ENCODE measurements at places on chromosomes 16 and 17. TPM values are rescaled to one million over a fixed set of nuclear protein-coding genes. Genes with fewer than 3 reads are reported as not detected.

ABCC11 gene
- 0.52 TPM for total RNA-seq

SYCE1L gene
- total RNA-seq = 1.0 TPM

MBTD1 gene
- total RNA-seq = 16.9 TPM

HLF gene
- total RNA-seq = 4.9 TPM

VAMP2 gene
- total RNA-seq = 16.3 TPM

MILR1 gene
- not detected for total RNA-seq

C17orf107 gene
- 11.9 TPM for total RNA-seq

ZNF174 gene
- total RNA-seq = 4.9 TPM

ITGB3 gene
- total RNA-seq = 2.0 TPM

DNA sequence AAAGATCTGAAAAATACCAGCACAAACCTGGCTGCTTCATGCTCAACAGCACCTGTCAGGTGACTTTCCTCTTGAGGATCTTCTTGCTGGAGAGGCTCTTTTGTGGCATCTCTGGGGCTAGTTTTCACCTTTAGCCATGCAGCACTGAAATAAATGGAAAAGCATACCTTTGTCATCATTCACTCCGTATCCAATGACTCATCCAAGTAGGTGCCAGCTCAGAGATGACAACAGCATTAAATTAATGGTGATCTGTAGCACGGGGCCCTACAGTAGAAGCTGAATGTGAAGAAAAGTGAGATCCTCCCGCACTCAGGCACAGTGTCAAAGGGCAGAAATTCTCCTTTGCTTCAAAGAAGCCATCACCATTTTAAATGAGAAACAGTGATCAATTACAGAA, 32.2 kb downstream of the KIAA0753 start:
- peaks cover 20% of the 10 kb centered on the region for H3K36me3 ChIP-seq
- DNase-seq = no peak
- no peak overlapping the region for H3K27ac ChIP-seq
- H3K27me3 ChIP-seq = no peaks in the 10 kb centered on the region

DNA sequence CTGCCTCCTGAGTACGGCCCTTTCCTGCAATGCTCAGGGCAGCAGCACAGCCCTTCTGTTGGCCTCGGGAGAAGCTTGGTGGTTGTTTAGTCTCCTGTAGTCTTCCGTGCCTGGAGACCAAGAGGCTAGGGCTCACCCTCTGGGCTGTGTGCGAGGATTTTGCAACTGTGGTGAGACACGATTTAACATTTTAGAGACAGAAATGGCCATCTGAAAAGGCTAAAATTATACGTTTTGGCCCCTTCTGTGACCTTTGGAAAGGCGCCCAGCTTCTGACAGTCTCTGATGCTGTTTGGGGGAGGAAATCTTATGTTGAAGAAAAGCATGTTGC, 33.1 kb downstream of the FOXL1 start:
- DNase-seq = peak; percentile 6
- no peaks in the 10 kb centered on the region for H3K4me1 ChIP-seq
- no peak overlapping the region for H3K4me3 ChIP-seq
- H3K27me3 ChIP-seq = no peaks in the 10 kb centered on the region
- no peaks in the 10 kb centered on the region for H3K36me3 ChIP-seq
- H3K27ac ChIP-seq = no peak overlapping the region

- H3K4me3 ChIP-seq = peak overlapping the region; percentile 11
- peak; percentile 95 for DNase-seq
- H3K4me1 ChIP-seq = peaks cover 6% of the 10 kb centered on the region
- H3K27me3 ChIP-seq = no peaks in the 10 kb centered on the region
Measured at GRCh38 chr17:16584273-16584995, 15.4 kb upstream of the ZNF287 start.

DNA sequence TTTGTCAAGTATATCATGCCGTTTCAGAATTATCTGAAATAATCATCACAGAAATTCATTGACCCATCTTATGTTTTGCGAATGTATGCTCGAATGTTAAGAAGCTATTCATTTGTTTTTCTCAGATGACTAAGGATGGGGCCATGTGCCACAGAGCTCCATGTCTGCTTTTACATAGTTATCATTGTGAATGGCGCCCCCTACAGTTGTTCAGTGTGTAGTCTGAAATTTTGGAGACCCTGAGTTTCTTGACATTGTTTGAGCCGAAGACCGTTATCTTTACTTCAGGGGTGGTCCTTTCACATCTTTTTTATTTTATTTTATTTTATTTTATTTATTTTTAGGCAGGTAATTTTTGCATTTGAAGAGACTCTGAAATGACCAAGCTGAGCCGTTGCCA, 972.0 kb upstream of the RBFOX1 start:
- no peak overlapping the region for H3K4me3 ChIP-seq
- no peak for DNase-seq
- no peaks in the 10 kb centered on the region for H3K36me3 ChIP-seq
- no peaks in the 10 kb centered on the region for H3K27me3 ChIP-seq

DNA sequence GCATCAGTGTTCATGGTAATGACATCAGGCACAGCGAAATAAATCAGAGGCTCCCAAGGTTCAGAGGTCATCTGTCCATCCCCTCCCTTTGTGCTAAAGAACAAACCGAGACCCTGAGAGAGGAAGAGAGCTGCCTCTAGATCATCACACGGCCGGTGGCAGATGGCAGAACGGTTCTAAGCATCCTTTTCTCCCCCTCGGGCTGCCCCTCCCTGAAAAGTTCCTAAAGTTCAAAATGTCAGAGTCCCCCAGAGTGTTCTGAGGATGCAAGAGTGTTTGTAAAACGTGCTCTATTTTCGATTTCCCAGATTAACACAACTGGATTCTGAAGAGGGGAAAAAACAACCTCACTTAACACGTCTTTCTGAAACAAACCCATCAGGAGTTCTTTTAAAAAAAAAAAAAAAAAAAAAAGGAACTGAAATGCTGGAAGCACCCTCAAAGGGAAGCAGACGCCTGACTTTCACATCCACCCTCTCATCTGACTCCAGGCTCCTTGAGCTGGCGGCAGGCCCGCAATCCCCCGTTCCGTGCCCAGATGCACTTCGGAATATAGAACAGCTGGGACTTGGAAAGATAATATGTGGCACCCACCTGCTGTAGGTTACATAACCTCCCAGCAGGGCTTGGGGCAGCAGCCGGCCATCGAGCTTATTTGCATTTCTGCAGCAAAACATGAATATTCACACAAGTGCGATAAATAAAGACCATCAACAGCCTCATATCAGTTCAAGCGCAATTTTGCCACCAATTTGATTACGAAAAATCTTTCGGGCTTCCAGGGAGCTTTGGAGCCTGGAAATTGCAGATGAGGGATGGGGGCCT, 115.5 kb upstream of the SMURF2 start:
- H3K36me3 ChIP-seq = no peaks in the 10 kb centered on the region
- H3K4me1 ChIP-seq = peaks cover 63% of the 10 kb centered on the region
- no peaks in the 10 kb centered on the region for H3K27me3 ChIP-seq
- H3K4me3 ChIP-seq = no peak overlapping the region
- peak; percentile 63 for DNase-seq
- H3K27ac ChIP-seq = no peak overlapping the region

DNA sequence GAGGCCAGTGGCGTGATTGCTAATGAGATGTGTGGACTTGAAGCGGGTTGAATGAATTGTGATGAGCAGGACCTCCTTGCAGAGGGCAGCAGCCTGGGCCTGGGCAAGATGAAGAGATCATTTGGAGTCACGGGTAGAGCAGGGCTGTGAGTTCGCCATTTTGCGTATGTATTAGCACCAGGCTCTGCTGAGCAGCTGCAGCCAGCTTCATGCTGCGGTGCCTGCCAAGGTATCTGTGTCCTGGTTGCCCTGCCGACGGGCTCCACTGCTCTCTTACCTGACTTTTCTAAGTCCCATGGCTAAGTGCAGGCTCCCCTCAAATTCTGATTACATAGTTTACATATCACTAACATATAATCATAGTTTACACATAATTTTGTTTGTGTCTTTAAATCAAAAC, 295.7 kb downstream of the SNX29 start:
- H3K27ac ChIP-seq = no peak overlapping the region
- DNase-seq = no peak
- H3K27me3 ChIP-seq = no peaks in the 10 kb centered on the region
- no peaks in the 10 kb centered on the region for H3K4me1 ChIP-seq

GRCh38 chr16:48850097-48850770, 240.3 kb upstream of the N4BP1 start:
- DNase-seq = no peak
- no peaks in the 10 kb centered on the region for H3K4me1 ChIP-seq
- H3K36me3 ChIP-seq = no peaks in the 10 kb centered on the region
- H3K27me3 ChIP-seq = no peaks in the 10 kb centered on the region

- H3K27ac ChIP-seq = no peak overlapping the region
- DNase-seq = peak; percentile 80
- H3K4me3 ChIP-seq = no peak overlapping the region
- no peaks in the 10 kb centered on the region for H3K36me3 ChIP-seq
- no peaks in the 10 kb centered on the region for H3K4me1 ChIP-seq
Measured at GRCh38 chr17:38550661-38551060, 55.1 kb downstream of the SRCIN1 start.

DNA sequence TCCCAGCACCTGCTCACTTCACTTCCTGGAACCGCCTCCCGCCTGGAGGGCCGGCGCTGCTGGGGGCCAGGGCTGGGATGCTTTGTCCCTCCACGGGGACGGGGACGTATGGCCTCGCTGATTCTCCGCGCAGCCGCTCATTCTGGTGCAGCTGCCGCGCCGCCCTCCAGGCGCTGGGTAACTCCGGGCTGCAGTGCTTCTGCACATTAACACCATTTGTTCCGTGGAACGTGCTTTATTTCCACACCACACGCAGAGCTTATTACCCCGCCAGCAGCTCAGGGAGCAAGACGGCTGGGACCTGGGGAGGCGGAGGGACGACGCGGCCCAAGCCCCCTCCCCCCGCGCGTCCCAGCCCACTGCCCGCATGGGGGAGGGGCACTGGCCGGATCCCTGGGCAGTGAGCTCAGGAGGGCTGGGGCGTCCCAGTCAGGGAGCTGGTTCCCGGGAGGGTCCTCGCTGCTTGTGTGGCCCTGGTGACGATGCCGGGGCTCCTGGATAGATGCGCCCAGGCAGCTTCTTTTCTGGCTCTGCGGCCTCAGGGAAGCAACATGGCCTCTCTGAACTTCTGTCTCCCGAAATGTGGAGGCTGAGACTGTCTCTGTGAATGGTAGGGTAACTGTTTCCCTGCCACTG, 45.4 kb upstream of the ACSF3 start:
- DNase-seq = no peak
- no peaks in the 10 kb centered on the region for H3K36me3 ChIP-seq
- H3K4me1 ChIP-seq = no peaks in the 10 kb centered on the region
- peaks cover 6% of the 10 kb centered on the region for H3K27me3 ChIP-seq
- H3K4me3 ChIP-seq = no peak overlapping the region

DNA sequence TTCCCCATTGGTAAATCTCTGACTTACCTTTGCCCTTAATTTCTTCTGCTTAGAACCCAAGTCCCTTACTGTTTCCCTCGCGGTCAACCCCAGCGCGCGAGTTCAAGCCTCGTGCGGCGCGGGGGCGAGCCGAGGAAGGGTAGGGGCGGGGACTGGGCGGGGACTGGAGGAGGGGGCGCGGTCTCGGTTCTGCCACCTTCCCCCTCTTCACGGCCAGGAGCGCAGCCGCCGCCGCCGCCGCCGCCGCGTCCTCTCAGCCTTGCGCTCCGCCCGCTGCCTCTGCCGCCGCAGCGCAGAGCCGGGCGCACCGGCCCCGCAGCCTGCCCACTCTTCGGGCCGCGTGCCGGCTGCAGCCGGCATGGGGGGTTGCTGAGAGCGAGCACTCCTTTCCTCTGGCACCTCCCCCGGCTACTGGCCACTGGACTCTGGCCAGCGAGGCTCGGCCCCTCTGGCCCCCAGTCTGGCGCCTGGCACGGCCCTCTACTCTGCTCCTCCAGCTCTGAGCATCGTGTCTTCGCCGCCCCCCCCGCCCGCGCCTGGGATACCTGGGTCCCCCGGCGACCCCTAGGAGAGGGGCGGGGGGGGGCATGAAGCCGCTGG, at the start of gene RAPGEFL1:
TSS of gene RAPGEFL1 (plus strand) at position 196 of the 600 bp plus-strand sequence. CDS start at position 588, 392 bp downstream.
- peaks cover 36% of the 10 kb centered on the region for H3K4me1 ChIP-seq
- H3K4me3 ChIP-seq = peak within 1 kb of the TSS; percentile 14
- peak; percentile 87 for DNase-seq

DNA sequence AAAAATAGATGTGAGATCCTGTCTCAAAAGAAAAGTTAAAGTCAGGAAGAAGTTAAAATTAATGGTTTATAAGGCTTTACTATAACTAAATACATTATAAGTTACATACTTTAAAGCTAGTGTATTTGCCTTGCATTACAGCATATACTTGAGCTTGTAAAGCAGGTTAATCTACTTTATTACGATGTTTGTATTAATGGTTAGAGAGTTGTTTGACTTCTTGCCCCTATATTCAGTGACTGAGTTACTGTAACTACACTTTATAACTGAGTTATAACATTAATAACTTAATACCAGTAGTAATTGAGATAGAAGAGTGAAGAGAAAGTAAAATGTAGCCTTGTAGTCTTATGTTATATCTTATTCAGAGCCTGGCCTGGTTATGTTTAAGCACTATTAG, 22.9 kb downstream of the CLTC start:
- H3K27ac ChIP-seq = peak overlapping the region; percentile 57
- DNase-seq = no peak
- H3K4me3 ChIP-seq = no peak overlapping the region
- no peaks in the 10 kb centered on the region for H3K27me3 ChIP-seq
- peaks cover 2% of the 10 kb centered on the region for H3K36me3 ChIP-seq
- H3K4me1 ChIP-seq = peaks cover 35% of the 10 kb centered on the region

DNA sequence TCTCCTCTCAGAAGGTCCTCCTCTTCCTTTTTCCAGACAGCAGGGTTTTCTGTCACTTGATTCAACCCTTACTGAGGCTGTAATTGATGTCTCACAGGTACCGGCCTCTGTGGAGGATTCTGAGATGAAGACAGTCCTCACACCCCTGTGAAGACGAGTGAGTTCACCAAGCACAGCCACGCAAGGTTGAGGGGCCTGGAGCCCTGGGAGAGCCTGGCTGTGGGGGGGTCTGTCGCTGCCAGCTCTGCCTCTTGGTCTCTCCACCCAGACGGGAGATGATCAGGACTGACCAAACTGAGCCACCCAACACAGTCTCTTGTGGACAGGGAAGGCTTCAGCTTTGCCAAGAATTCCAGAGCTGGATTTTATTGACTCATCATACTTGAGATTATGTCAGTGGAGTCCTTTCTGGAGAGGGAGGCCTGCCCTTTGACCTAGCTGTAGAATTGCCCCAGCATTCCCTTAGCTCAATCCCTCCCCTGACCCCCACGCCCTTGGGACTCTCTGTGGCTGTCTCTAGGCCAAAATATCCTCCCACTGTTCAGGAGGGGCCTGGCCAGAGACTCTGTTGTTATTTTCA, 51.1 kb upstream of the CRHR1 start:
- no peaks in the 10 kb centered on the region for H3K36me3 ChIP-seq
- H3K27ac ChIP-seq = no peak overlapping the region
- H3K4me1 ChIP-seq = no peaks in the 10 kb centered on the region
- no peak overlapping the region for H3K4me3 ChIP-seq

DNA sequence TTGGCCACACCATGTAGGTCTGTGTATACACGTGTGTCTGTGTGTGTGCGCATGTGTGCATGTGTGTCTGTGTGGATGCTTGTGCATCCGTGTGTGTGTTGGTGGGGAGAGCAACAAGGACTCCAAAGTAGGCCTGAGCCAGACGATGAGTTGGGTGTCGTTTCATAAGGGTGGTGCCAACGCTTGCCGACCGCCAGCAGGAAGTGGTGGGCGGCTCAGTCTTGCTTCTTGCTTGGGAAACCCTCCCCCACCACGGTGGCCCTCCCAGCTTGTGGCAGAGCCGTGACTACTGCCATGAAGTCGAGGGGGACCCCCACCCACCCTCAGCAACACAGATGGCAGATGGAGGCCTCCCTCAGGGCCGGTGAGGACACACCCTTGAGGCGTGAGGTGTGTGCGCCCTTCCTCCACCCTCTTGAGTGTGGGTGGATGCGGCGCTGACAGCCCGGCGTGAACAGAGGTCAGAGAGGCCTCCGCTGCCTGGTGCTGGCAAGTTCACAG, 17.5 kb downstream of the SBK1 start:
- H3K4me3 ChIP-seq = no peak overlapping the region
- no peaks in the 10 kb centered on the region for H3K4me1 ChIP-seq
- H3K36me3 ChIP-seq = no peaks in the 10 kb centered on the region
- no peak overlapping the region for H3K27ac ChIP-seq
